ENCODE measurements at places on chromosomes 1 and 21.

GRCh38 chr1:151144474-151145303, 1.7 kb downstream of the SEMA6C start:
- DNase-seq = peak; percentile 50

GRCh38 chr1:39949891-39950290, 5.1 kb upstream of the MFSD2A start:
- DNase-seq = no peak

DNA sequence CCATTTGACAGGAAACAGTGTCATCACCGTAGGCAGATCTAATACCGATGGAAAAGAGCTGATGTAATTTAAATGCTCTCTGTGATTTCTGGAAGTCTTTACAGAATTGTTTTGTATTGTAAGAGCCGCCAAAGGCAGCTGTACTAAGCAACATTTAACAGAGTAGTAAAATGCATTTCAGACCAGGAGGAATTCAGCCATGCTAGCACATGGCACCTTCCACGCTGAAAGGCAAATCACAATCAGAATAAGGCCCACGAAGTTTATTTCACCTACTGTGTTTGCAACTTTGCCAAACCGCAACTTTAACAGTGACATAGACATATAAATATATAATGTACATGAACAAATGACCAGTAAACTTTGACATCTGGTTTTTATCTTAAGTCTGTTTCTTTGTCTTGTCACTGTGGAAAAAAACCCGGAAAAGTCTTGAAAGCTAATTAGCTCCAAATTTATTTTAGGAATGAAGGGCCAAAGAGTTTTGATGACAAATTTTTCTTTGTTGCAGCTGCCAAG, 26.1 kb upstream of the DISC1 start:
- DNase-seq = no peak

GRCh38 chr1:36922071-36922470, 112.2 kb downstream of the GRIK3 start:
- no peak for DNase-seq

DNA sequence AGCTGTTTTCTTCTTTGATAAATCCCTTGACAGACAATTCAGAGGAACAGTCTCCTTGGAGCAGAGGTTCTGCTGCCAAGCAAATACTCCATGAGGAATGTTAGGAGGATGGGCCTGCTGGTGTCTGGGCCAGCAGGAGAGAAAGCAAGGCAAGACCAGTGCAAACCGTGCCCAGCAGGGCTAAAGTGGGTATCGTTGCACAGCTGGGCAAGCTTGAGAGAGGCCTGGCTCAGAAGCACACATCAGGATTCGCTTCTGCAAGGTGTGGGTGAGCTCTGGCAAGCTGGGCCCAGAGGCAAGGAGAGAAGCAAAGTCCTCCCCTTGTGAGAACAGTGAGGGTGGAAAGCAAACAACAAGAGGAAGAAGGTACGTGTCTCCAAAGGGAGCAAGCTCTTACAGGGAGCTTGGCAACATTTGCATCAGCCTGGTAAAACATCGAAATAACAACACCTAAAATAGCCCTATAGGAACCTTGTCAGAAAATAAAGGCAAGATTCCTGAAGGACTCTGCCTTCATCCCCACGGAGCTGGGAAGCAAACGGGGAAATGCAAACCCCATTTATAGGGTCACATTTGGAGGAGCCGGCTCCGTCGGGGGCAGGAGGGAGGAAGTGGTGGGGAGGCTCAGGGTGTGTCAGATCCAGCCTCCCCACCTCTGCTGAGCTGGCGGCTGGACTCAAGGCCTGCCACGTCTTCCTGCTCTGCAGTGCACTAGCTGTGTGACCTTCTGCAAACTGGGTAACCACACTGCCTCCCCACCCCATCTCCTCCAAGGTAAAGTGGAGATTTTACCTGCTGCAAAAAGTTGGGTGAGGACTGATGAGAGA, 62.3 kb upstream of the HIVEP3 start:
- no peak for DNase-seq

DNA sequence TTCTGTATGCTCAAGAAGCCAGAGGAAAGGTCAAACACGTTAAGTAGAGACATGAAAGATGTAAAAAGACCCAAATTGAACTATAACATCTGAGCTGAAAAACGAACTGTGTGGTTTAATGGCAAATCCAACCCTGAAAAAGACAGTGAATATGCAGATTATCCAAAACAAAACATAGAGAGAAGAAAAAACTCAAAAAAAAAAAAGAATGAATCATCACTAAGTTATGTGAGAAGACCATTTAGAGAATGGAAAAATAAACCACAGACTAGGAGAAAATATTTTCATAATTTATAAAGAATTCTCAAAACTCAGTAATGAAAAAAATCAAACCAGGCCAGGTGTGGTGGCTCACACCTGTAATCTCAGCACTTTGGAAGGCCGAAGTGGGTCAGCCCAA, 253.3 kb downstream of the PLPP3 start:
- DNase-seq = no peak

DNA sequence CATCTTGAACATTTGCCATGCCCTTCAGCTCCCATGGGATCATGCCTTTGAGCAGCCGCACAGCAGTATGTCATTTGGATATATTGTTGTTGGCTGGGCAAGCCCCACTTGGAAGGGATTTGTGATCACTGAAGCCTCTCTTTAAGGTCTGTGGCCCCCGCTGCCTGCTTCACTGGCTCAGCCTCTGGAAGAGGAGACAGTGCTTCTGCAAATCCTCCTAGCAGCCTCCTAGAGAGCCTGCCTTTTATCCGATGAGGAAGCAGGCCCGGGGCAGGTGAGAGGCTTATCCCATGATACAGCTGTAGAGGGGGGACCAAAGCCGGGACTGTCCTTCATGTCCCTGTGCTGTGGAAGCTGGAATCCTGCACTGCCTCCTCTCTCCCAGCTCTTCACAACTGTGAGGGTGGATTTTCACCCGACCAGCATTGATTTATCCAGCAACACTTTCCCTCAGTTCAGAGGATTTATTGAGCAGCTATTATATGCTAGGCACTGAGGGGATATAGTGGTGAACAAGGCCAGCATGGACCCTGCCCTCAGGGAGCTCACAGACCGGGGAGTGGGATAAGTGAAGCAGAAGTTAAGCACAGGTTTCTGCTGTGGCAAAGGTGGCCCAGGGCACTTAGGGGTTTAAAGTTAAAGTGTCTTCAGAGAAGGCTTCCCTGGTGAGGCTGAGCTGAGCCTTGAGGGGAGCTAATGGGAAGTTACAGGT, 3.9 kb downstream of the TMEM61 start:
- DNase-seq = no peak

- no peak for DNase-seq
Observed at GRCh38 chr1:15961492-15961891, 14.4 kb downstream of the ZBTB17 start.

GRCh38 chr21:34559089-34559631, 47.1 kb upstream of the KCNE1 start:
- DNase-seq = no peak

- no peak for DNase-seq
Observed at GRCh38 chr1:164601399-164602100, 42.6 kb downstream of the PBX1 start.

GRCh38 chr1:245807306-245807705, 652.5 kb downstream of the KIF26B start:
- DNase-seq = no peak

DNA sequence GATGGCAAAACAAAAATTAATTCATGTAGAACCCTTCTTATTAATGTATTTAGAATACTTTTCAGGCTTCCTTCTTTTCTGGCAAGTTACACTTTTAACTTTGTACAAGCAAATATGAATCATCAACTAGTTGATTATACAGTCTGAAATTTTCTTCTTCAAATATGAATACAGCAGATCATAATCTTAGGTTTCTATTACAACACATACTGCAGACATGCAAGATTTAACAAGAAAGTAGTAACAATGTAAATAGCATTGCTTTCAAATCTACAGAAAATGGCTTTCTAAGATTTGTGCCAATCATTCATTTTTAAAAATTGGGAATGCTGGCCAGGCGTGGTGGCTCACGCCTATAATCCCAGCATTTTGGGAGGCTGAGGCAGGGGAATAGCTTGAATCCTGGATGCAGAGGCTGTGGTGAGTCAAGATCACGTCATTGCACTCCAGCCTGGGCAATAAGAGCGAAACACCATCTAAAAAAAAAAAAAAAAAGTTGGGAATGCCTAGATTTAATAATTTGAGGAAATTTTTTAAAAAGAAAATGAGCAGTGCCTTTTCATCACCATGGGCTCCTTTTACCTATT, 68.4 kb upstream of the DPYD start:
- DNase-seq = no peak

- DNase-seq = no peak
Observed at GRCh38 chr1:199152676-199153075, 513.8 kb downstream of the PTPRC start.

DNA sequence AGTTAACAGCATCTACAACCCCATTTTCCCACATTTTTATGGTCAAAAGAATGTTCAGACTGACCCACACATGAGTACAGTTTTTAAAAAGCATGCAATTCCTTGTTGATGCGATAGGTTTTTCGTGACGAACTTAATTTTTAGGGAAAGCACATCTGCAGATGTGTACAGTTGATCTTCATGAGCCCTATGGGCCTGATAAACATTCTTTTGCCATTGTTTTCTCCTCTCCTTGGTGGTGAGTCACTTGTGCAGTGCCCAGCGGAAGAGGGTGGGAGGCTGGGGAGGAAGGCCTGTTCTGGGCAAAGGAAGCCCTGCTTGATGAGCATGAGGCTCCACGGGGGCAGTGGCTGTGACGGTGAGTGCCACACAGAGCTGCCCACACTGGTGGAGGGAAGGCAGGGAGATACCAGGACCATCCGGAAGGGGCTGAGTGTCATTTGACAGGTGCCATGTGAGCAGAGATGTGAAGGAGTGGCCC, 5.3 kb downstream of the ARF1 start:
- no peak for DNase-seq

DNA sequence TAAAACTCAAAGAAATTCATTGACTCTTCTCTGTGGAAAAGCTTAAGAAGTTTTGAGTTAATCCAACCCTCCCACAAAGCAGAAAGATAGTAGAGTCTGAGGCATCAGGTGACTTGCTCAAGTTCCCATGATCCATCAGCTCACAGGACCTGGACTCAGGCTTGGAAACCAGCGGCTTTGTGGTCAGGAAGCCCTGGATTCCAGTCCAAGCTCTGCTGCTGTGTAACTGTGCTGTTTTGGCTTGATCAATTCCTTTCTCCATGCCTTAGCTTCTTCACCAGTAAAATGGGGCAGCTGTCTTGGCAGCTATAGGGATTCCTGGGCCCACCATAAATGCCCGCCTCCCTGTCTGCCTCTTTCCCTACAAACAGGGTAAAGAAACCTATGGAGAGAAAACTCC, 180.2 kb downstream of the HIVEP3 start:
- DNase-seq = no peak

DNA sequence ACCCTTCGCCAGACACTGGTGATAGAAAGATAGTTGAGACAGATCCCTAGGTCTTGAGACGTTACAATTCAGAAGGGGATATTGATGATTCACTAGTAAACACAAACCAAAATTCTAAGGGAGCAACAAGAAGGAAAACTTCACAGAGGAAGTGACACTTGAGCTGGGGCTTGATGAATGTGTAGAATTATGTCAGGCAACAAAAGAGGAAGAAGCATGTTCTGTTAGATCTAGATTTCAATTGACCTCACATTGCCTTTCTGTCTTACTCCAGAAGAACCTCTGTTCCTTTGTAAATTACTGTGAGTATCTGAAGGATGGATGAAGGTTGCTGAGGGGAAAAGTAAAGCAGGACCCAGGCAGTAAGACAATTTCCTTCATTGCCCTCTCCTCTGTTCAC, 328.2 kb downstream of the KCTD3 start:
- no peak for DNase-seq

DNA sequence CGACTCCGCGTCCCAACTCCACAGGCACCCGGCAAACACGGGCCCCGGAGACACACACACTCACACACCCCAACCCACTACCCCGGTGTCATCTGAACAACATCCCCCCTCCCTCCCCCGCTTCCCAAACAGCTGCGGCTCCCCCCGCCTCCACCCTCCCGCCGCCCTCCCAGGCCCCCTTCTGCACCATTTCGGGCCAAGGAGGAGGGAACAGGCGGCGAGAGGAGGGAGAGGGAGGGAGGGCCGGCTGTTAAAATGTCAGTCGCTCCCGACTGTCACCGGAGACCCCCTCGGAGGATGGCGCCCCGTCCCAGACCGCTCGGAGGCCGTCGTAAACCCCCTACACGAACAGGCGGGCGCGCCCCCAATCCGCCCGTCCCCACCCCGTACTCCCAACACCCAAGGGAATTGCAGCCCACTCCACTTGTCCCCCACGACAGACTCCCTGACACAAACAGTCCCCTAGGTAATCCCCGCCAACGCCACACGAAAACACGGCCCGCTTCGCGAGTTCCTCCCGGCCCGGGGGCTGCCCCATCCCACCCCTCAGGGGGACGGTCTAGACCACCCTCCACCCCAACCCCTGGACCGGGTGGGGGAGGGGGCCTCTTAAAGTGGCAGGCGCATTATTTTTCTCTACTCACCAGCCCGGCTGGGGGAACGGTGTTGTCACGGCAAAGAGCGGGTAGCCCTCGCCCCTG, 583 bp downstream of the MEF2D start:
- DNase-seq = peak; percentile 82

DNA sequence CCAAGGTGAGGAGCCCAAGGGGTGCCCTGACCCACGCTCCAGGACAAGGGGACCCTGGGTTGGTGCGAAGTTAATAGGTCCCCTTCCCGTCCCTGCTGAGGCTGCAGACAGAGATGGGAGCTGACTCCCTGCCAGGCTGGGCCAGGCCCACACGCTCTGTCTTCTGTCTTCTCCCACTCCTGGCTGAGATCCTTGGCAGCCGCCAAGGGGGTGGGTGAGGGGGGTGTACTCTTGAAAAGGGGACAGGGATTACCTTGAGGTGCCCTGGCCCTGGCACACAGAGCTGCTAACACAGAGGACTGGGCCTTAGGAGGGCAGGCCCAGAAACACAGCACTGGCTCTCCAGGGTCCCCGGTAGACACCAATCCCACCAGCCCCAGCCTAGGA, 11.0 kb upstream of the CTRC start:
- DNase-seq = no peak

DNA sequence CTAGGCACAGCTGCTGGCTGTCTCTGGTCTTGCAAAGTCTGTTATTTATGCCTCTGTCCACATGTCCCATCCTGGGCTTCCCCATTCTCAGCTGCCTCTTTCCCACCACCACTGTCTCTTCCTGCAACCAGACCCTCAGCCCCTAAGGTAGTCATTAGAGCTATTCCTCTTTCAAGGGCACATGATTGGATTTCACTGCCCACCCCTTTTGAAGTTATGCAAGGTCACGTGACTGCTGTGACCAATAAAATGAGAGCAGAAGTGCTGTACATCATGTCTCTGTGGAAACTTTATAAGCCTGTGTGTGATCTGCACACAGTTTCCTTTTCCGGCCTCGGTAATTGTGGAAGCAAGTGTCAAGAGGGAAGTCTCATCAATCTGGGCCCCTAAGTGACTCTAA, 136.6 kb upstream of the HMGB4 start:
- DNase-seq = no peak

GRCh38 chr1:75237316-75237715, 103.1 kb downstream of the LHX8 start:
- no peak for DNase-seq

DNA sequence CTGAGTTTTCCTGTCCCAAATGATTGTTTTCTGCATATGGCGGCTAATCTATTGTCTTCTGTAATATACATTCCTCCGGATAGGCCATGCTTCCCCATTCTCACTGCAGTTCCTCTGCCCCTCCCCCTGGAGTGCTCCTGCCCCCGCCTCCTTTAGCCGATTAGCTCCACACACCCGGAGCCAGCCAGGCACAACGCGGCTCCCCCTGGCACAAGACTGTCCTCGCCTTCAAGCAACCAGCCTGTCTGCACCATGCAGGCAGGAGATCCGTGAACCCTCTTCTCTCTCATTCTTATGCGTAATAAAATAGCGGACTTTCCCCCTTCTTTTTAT, 18.0 kb downstream of the SERTAD4 start:
- no peak for DNase-seq

All from chondrocyte (in vitro differentiated cells).